ENCODE measurements at places on chromosomes 5 and 9.

- DNase-seq: no peak
Measured at GRCh38 chr5:15124871-15125568, 253.4 kb upstream of the ANKH start.

GRCh38 chr5:3715062-3715461 lies 119.4 kb downstream of the IRX1 start:
- no peak for DNase-seq

DNA sequence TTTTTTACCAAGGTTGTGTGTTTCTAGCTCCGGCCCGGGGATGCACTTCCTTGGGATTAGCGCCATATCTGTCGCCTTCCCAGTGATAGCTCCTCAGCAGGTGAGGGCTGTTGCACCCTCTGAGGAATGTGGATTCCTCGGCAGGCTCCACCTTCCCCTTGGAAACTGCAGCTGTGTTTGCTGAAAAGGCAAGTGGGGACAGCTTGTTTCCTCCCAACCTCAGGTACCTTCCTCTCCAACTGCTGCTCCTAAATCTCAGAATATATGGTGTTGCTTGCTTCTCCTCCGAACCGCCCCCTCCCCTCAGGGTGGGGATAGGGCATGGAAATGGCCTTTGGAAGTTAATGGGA lies 1.3 kb downstream of the SLC1A1 start:
- DNase-seq: no peak

- no peak for DNase-seq
Measured at GRCh38 chr9:131994364-131995125, 85.1 kb downstream of the MED27 start.

GRCh38 chr5:24816206-24816605 lies 171.4 kb upstream of the CDH10 start:
- DNase-seq: no peak

DNA sequence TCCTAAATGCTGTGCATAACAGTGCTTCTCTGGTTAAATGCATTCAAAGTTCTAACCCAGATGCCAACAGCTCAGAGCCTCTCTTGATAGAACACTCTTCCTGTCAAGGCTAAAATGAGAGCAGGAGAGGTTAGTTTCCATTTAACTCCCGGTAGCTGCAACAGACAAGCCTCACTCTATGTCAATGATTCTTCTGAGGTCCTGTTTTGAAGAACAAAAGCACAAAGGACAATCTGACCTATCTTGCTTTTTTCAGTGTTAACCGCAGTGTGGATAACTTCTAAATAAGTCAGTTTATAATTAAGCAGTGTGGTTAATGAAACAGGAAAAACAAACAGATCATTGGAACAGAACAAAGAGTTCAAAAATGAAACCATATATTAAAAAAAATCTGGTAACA lies 80.7 kb downstream of the ANKRD55 start:
- DNase-seq: no peak

DNA sequence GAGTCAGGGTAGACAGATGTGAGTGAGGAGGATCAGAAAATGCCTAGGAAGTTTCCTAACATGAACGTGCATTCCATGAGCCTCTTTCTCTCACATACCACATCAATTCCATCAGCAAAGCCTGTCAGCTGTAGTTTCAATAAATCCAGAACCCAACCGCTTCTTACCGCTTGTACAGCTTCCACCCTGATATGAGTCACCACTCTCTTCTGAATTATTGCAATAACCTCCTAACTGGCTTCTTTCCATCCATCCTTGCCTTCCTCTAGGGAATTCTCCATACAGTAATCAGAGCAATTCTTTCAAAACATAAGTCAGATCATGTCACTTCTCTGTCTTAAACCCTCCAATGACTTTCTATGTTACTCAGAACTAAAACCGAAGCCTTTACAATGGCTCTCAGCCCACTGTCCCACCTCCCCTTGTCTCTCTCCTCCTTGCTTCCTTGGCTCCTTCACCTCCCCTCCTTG lies 8.1 kb upstream of the RAD23B start:
- no peak for DNase-seq

- DNase-seq: peak; percentile 63
Measured at GRCh38 chr9:122402403-122402871, 31.6 kb downstream of the PTGS1 start.

GRCh38 chr9:109016132-109016531 lies 2.8 kb upstream of the CTNNAL1 start:
- no peak for DNase-seq

DNA sequence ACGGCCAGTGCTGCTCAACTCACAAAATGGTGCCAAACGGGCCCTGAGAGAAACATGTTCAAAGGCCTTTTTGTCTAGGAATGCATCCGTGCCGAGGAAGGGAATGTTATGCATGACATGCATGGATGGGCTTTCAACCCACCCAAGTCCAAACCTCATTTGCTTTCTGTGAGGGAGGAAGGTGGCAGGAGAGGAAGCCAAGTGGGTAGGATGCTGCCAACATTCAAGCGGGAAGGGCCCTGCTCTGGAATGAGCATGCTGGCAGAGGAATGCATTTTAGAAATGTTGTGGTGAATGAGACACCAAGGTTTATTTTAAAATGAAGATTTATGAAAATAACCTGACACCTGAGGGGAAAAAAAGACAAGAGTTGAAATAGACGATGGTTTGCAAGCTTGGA lies 479.1 kb downstream of the CCDC171 start:
- no peak for DNase-seq

GRCh38 chr9:14155237-14155636 lies 158.7 kb downstream of the NFIB start:
- DNase-seq: no peak

- DNase-seq: no peak
Measured at GRCh38 chr5:135602882-135603721, 24.3 kb upstream of the CXCL14 start.

- DNase-seq: no peak
Measured at GRCh38 chr5:117759849-117760499, 1185.4 kb upstream of the SEMA6A start.

- no peak for DNase-seq
Measured at GRCh38 chr9:93261281-93261680, 77.3 kb downstream of the WNK2 start.

DNA sequence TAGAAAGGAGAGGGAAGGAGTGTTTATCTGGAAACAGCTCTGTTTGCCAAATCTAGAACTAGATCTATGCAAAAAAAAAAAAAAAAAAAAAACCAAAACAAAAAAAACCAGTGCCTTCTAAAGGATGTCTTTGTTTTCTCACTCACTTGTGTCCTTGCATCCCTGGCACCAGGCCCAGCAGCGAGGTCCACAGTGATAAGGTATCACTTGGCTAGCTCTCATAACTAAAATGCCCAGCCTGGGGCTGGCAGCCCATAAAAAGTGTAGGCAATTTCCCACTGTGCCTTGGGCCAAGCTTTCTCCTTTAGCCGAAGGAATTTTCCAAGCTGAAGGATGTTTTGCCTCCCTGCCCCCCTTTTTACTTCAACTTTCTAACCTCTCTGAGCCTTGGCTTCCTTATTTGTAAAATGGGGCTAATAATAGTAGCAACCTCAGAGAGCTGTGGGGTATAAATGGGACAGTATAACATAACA lies 20.8 kb downstream of the RGS3 start:
- DNase-seq: no peak

DNA sequence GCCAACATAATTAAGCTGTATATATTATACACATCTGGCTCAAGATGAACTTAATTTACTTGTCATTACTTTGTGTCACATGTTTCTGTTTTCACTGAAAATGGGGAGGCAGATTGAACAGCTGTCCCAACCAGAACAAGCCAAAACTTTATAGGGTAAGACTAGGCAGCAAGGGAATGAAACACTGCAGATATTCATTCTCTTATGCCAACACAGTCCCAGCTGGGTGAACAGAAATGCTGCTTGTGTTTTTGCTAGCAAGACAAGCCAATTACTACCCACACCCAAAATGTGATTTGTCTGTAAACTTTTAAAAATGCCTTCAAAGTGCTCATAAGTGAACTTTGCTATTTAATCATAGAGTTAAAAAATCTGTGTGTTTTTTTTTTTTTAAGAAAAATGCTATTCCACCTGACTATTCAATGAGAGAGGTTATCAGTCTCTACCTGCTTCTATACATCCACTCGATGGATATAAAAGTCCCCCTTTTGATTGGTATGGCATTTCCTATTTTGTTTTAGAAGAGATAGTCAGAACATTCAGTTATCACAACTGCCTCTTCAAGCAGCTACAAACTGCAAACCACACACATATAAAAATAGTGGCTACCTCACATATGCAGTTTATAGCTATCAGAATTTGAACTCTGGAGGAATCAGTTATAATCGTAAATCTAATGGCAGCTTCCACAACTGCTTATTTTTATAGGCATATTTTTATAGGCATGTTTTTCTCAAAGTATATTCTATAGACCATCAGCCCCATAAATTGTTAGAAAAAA lies 91.9 kb upstream of the PPP1R2B start:
- no peak for DNase-seq

- no peak for DNase-seq
Measured at GRCh38 chr5:42952578-42952974, 87.5 kb downstream of the ANXA2R start.

DNA sequence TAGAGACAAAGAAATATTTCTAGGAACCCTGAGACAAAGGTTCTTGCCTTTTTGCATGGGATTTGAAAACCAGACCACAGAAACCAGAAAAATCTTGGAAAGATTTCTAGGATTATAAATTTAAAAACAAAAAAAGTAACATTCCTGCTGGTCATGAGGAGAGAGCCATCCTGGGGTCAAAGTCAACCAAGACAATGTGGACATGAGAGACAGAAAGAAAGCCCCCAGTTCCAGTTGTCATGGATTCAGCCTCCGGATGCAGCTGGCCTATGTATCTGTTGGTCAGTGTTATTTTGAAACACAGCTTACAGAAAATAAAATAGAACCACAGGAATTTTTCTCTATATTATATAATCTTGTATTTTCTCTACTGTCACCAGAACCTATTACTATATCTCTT lies 24.4 kb upstream of the RGMB start:
- no peak for DNase-seq

- no peak for DNase-seq
Measured at GRCh38 chr5:109196823-109197160, 213.0 kb downstream of the PJA2 start.

DNA sequence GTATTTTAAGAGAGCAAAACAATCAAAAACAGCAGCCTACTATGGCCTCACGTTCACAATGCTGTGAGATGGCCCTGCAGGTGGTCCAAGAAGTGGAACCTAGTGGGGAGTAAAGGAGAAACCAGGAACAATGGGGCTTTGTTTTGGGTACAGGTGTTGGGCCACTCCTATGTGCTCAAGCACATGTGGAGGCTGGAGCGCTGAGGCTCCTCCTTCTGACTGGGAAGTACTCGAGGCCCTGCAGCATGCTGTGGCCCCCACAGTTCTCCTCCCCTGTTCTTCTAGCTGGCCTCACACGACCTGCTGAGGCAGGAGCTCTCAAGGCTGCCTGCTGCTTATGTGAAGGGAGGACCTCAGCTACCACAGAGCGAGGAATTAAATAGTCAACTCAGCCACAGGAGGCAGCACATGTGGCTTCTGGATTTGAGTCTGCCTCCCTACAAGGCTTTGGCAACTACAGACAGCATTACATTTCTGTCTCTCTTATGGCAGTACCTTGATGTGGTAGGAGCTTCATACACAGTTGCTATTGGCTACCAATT lies 482.3 kb downstream of the SPOCK1 start:
- DNase-seq: no peak

GRCh38 chr5:149036970-149037369 lies 25.9 kb downstream of the SH3TC2 start:
- DNase-seq: no peak

DNA sequence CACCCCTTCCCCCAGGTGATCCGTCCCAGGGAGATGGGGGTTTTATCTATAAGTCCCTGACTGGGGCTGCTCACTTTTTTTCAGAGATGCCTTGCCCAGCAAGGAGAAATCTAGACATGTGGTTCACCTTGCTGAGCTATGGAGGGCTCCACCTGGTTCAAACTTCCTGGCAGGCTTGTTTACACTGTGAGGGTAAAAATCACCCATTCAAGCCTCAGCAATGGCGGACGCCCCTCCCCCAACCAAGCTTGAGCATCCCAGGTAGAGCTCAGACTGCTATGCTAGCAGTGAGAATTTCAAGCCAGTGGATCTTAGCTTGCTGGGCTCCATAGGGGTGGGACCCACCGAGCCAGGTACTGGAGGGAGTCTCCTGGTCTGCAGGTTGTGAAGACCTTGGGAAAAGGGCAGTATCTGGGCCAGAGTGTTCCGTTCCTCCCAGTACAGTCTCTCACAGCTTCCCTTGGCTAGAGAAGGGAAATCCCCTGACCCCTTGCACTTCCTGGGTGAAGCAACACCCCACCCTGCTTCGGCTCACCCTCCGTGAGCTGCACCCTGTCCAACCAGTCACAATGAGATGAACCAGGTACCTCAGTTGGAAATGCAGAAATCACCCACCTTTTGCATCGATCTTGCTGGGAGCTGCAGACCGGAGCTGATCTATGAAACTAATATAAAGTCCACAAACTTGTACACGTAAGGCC lies 231.7 kb downstream of the CTNND2 start:
- DNase-seq: no peak

GRCh38 chr5:6818594-6819511 lies 105.6 kb downstream of the TENT4A start:
- no peak for DNase-seq

DNA sequence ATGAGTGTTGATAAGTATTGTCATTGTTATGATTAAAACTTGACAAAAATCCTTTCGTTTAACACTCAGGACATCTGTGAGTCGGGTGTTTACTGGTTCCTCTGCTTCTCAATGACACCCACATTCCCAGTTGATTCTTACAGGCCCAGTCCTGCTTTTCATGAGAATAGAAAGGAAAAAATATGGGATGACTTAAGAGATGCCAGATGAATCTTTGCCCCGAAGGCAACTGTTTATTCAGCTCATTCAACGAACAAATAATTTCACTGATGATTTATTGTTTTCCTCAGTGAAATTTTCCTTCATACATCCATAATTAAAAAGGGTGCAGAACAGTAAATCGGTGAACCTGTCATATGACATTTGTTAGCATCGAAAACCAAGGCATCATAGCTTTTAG lies 452.4 kb upstream of the WWC1 start:
- DNase-seq: no peak

DNA sequence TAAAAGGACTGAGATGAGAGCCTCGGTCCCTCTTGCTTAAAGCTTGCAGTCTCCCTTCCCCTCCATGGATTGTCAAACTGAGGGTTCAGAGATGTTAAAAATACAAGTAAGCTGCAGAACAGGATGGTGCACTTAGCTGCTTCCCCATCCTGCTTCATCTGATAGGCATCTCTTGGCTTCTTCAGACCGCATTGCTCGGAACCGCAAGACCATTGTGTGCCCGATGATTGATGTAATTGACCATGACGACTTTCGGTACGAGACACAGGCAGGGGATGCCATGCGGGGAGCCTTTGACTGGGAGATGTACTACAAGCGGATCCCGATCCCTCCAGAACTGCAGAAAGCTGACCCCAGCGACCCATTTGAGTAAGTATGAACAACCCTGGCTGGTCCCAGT lies 65.5 kb upstream of the SAP30L start:
- no peak for DNase-seq

GRCh38 chr5:77607324-77607723 lies 31.2 kb downstream of the OTP start:
- no peak for DNase-seq

GRCh38 chr9:93569621-93570174 lies 6.7 kb upstream of the PHF2 start:
- DNase-seq: no peak

Data from stimulated activated CD4-positive, alpha-beta T cell treated with anti-CD3 and anti-CD28 coated beads, TNF-alpha, amount 100 ng/mL, for 48 hours (primary cell).